ENCODE measurements at places on chromosomes 4 and X.

DNA sequence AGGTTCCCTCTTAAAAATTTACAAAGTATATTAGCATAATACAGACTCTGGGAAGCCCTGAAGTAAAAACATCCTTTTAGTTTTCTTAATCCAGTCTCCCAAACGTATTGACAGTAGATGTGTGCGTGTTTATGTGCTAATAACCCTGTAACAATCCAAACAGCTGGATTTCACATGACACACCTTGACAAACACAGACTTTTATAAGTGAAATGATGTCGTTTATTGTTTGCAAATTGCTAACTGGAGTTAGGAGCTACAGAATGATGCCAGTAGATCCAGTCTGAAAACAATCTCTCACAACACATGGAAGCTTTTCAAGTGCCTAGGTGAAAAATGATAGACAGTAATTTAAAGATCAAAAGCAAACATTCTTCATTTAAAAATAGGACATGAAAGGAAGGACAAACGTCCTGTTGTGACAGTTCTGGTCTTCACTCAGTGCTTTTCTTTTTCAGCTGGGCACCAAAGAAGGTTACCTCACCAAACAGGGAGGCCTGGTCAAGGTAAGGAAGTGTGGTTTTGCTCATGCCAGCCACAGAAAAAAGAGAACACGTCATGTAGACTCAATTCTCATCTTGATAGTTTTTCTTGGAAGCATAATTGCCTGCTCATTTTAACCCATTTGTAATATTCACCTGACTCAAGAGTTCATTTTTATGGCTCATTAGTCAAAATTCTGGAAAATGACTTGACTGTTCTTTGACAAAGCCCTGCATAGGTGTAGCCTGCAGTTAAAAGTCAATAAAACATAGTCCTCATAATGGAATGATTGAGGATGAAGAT is 32.9 kb downstream of the LAMTOR3 start:
- no peak for DNase-seq

GRCh38 chr4:119861731-119862130 is 204.9 kb downstream of the MAD2L1 start:
- no peak for DNase-seq

GRCh38 chrX:123771449-123772064 is 38.7 kb upstream of the THOC2 start:
- DNase-seq = no peak

GRCh38 chr4:55545641-55546505 is 836 bp downstream of the CLOCK start:
- DNase-seq = no peak

DNA sequence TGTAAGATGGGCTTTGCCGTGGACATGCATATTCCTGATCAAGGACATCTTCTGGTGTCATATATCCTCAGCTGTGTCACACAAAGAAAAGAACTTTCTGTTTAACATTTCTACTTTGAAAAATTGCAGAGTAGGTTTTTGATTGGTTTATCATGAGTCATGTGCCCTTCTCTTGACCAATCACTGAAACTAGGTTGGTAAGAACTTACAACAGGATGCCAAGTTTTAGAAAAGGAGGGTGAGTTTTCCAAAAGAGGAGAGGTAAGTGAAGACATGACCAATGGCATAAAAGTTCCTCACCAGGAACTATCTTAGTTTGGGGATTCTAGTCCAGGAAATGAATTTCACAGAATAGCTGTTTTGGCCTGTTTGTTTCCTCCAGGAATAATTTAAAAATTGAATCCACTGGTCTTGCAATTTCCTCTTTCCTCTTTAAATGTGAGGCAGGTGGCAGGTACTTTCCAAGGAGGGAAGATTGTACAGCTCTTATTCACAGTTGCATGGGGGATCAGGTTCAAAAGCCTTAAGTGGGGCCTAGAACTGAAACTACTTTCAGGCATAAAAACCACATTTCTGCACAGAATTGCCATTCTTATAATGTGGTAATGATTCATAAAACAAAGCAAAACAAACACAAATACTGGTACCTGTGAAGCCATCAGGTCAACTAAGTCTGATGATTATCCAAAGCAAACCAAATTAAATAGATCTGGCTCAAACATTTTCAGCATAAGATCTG is 1114.5 kb upstream of the LCORL start:
- DNase-seq = no peak

- peak; percentile 59 for DNase-seq
These were observed 671.6 kb upstream of the SLIT2 start for GRCh38 chr4:19580095-19580494.

GRCh38 chr4:102137217-102137616 is 208.1 kb downstream of the SLC39A8 start:
- DNase-seq = no peak

- no peak for DNase-seq
These were observed 454 bp downstream of the BTC start for GRCh38 chr4:74793757-74794381.

- no peak for DNase-seq
These were observed 64.0 kb downstream of the MANBA start for GRCh38 chr4:102696758-102697157.

GRCh38 chr4:751676-752075 is 46.0 kb downstream of the PCGF3 start:
- no peak for DNase-seq

DNA sequence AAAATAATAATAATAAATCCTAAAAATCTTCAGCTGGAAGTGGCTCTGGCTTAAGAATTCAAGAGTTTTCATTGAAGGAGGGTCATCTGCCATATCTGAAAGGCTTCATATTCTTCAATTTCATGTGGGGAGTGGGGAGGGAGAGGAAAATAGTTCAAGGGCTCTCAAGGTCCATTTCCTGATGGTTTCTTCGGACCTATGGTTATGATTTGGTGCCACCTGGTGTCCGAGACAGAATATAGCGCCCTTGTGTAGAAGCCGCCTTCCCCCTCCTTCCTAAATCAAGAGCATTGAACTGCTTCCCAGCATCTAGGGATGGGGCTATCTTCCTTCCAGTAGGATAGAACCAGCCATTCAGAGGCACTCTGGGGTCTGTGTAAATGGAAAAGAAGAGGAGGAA is 34.3 kb downstream of the NLGN3 start:
- peak; percentile 18 for DNase-seq

GRCh38 chr4:185398618-185399017 is 2.0 kb downstream of the ANKRD37 start:
- no peak for DNase-seq

GRCh38 chr4:2045518-2045951 is 13.6 kb upstream of the NAT8L start:
- no peak for DNase-seq

- DNase-seq = peak; percentile 75
These were observed 16.6 kb downstream of the CLCN4 start for GRCh38 chrX:10173331-10173900.

- DNase-seq = no peak
These were observed 10.9 kb upstream of the UBE2K start for GRCh38 chr4:39687014-39687413.

GRCh38 chr4:118865091-118865708 is 23.5 kb upstream of the SYNPO2 start:
- no peak for DNase-seq

DNA sequence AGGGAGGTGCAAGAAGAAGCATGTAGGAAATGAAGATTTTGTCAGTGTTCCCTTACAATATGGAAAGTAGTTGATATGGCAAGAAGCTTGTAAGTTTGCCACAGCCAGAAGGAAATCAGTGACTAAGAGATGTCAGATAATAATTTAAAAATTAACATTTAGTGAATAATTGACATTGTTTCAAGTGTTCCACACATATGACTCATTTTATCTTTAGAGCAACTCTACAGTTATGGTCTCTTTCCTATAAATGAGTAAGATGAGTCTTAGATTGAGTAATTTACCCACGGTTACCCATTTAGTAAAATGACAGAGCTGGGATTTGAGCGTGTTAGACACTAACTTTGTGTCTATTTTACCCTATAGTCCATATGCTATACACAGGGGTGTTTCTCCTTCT is 300.3 kb upstream of the IRS4 start:
- DNase-seq = no peak

- no peak for DNase-seq
These were observed 3.4 kb downstream of the HTT-AS start for GRCh38 chr4:3070709-3071500.

DNA sequence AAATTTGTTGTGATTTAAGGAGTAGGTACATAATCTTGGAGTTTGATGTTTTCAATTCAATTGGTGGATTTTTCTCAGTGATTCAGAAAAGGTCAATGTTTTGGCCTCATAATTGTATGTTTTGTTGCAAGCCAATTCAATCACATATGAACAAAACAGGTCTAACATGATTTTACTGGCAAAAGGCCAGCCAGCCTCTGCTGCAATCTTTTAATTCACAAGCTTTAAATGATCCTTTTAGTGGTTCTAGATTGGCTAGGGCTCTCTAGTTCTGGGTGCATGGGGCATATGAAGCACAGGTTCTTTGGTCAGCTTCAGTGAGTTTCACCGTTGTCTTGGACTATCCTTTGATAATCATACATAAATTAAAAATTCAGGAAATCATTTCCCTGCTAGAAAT is 19.2 kb upstream of the SLC6A14 start:
- no peak for DNase-seq

GRCh38 chr4:78150543-78150864 is 93.4 kb downstream of the FRAS1 start:
- DNase-seq = no peak

GRCh38 chrX:69222103-69223090 is 57.1 kb upstream of the PJA1 start:
- DNase-seq = peak; percentile 15

DNA sequence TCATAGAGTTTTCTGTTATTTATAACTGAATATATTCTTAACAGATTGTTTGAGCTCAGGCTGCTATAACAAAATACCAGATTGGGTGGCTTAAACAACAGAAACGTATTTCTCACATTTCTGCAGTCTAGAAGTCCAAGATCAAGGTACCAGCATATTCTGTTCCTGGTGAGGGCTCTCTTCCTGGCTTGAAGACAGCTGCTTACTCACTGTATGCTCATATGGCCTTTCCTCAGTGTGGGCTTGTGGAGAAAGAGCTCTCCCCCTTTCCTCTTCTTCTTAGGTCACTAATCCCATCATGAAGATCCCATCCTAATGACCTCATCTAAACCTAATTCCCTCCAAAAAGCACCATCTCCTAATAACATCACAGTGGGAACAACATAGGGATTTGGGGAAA is 117.8 kb downstream of the RASGEF1B start:
- DNase-seq = no peak

DNA sequence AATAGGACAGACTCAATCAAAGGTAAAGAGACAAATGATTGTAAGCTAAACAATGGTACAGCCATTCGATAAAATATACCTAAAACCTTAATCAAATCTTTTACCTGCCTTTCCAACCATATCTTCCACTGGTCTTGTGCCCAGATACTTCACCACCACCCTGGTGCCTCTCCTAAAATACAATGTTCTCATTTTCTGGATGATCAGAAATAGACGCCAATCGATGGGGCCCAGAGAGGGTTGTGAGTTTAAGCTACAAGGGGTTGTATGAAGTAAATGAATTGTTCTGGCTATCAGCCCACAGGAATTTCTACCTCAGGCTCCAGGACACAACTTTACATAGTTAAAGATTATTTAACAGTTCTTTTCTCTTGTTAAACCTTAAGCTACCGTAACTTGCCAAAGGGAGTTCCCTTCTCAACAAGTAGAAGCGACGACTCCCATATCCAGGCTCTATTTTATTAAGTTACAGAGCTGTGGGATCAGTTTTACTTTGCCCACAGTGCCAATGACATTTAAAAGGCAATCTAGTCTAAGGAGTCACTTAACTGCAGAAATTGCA is 99.1 kb downstream of the CHRNA9 start:
- DNase-seq = no peak

- DNase-seq = no peak
These were observed 34.6 kb upstream of the IL9R start for GRCh38 chrX:155962906-155963305.

DNA sequence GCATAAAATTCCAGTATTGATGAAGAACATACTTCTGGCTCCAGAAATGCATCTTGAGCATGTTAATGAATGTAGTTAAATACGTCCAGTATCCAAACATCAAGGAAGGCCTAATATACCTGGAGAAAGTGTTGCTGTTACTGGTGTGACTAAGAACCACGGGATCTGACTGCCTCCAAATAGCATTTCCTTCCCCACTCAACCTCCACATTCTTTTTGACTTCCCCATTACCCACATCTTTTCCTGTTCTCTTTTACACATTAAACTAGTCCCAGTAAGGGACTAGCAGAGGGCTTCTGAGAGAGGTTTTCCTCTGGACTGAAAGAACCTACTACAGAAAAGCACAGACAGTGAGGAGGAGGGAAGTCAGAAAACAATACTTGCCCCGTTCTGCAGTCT is 482.8 kb upstream of the HTR2C start:
- DNase-seq = no peak

DNA sequence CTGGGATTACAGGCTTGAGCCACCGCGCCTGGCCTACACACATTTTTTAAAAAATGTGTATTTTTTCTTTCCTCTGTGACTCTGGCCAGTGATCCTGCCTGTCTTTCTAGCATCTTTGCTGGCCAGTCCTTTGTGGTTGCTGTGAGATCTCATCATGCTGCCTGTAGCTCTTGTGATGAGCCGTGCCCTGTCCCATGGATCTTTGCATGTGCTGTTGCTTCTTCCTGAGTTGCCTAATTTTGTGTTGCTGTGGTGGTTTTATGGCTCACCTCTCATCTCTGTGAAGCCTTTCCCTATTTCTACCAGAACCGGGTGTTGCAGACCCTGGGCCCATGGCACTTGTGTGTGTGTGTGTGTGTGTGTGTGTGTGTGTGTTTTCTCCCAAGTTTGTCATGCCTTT is 8.3 kb downstream of the NSD2 start:
- no peak for DNase-seq

DNA sequence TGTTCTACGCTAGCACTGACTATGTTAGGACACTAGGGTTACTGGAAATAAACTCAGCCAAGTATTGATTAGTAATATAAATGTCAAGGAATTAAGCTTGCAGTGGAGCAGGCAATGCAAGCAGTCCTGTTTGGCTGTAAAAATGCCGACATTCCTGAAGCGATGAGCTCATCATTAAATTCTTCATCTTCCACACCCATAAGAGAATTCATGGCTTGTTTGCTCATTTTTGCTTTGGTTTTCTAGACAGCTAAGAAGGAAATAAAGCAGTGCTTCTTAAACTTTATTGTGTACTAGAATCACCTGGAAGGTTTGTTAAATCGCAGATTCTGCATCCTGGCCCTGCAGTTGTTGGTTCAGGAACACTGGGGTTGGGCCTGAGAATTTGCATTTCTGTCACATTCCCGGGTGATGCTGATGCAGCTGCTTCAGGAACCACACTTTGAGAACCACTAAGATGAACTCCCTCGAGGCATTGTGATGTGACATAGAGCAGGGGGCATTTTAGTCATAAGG is 17.8 kb downstream of the ANXA3 start:
- peak; percentile 66 for DNase-seq

GRCh38 chrX:11629593-11630211 is 36.0 kb downstream of the ARHGAP6 start:
- DNase-seq = peak; percentile 57

DNA sequence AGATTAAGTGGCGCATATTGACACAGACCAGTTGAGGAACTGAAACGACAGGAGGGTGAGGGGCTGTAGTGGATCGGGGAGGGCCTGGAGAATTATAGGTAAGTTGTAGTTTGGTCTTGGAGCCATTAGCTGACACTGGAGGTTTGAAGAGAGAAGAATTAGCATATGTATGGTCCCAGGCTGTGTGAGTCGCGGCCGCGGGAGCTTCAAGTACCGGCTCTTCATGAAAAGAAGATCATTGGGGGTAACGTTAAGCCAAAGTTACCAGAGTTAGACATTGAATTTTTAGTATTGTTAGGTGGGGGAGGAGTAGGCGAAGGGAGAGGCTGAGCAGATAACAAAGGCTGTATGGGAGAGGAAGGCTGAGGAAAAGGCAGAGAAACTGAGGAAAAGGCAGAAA is 56.5 kb downstream of the ZNF674 start:
- no peak for DNase-seq

Data from fibroblast of skin of left biceps (primary cell).